Activated CD8-positive, alpha-beta memory T cell treated with anti-CD3 and anti-CD28 coated beads for 1 hour (primary cell): ENCODE measurements at places on chromosomes 1 and 21.

DNA sequence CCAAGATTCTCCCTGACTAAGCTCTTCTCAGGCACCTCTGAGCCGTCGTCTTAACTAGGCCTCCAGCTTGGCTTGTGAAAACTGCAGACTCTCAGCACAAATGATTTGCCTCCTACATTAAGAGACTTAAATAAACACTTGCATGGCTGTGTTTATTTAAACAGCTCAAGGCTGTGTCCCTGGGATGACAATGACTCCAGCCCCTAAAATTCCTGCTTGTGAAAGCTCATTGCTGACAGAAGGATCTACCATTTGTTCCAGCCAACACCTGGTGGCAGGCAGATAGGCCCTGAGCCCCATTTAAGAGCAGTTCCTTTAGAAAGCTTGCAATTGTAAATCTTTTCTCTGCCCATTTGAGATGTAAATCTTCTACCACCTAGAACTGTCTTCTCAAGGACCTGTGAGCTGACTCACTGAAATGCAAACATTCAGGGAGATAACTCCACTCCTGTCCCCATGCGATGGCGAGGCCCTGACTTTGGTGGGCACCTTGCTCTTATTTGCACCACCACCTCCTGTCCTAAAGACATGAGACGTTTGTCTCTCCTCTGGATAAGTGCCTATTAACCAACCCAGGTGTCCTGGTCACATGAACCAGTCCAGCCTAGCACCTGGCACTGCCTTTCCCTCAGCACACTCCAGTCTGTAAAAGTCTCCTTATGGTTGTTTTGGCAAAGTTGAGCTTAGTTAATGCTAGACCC lies 15.1 kb upstream of the PCP4 start:
- no peak for DNase-seq

- DNase-seq = no peak
These were observed 26.3 kb upstream of the GRHL3 start for GRCh38 chr1:24292887-24293286.

- DNase-seq = no peak
These were observed 68.0 kb upstream of the CYYR1 start for GRCh38 chr21:26641062-26641461.

DNA sequence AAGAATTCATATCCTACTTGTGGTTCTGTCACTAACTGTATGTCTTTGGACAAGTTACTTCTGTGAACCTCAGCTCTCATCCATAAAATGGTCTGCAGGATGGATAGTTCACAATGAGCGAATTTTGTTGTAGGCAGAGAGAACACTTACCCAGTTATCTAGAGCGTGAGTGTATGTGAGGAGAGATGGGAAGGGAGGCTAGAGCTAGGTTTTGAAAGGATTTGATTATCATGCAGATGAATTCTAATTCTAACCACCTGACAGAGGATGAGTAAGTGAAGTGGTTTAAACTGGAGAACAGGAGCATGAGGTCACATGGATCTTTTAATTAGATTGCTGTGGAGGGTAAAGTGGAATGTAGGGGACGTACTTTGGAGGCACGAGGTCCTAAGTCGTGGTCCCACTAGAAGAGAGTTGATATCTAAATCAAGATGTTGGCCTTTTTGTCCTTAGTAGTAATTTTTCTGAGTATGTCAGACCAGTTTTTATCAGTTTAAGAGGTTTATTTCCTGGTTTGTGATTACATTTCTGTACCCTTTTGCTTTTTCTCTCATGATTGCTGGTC lies 5.0 kb downstream of the SUCO start:
- DNase-seq = no peak

DNA sequence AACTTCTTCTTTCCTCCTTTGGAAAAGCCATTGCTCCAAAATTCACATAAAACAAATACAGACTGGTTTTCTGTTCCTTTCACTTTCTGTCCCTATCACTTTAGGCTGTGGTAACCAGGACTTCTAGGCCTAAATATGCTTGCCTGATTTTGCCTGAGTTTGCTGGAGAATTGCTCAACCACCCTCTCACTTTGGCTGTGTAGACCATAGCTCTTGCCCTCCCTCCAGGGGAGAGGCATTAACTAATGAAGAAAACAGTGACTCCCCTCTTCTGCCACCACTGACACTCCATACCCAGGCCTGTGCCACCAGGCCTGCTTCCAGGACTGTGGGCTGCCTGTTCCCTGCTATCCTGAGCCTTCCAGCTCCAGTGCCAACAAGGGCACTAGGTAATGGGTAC lies 163.5 kb downstream of the TOMM20 start:
- DNase-seq = no peak

- DNase-seq = no peak
These were observed 266.7 kb upstream of the GREM2 start for GRCh38 chr1:240878631-240879030.

- DNase-seq = no peak
These were observed 96.6 kb downstream of the FOXD2 start for GRCh38 chr1:47534436-47534835.

GRCh38 chr21:35149698-35150097 lies 100.6 kb upstream of the RUNX1 start:
- no peak for DNase-seq

DNA sequence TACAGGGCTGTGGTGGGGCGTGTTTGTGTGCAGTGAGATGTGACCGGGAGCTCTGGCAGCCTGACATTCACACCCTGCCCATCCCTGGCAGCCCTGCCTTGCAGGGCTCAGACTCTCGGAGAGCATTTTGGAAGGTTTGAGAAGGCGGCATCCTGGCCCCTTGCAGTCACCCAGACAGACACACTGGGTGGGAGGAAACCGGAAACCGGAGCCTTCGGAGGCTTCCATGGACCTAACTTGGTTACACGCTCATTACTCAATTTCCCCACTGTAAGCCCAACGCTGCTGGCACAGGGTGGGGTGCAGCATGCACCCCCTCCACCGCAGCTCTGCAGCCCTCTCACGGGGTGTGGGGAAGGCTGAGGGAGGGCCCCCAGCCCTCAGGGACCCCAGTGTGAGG lies 22.2 kb upstream of the RSPO1 start:
- no peak for DNase-seq

GRCh38 chr1:109824349-109825115 lies 60.8 kb upstream of the EPS8L3 start:
- DNase-seq = no peak

- no peak for DNase-seq
These were observed 39.4 kb upstream of the BMP8A start for GRCh38 chr1:39452081-39452480.

GRCh38 chr1:245872475-245872874 lies 634.6 kb downstream of the SMYD3 start:
- DNase-seq = no peak

- DNase-seq = no peak
These were observed 655.0 kb upstream of the CAMK1G start for GRCh38 chr1:208928349-208929010.

DNA sequence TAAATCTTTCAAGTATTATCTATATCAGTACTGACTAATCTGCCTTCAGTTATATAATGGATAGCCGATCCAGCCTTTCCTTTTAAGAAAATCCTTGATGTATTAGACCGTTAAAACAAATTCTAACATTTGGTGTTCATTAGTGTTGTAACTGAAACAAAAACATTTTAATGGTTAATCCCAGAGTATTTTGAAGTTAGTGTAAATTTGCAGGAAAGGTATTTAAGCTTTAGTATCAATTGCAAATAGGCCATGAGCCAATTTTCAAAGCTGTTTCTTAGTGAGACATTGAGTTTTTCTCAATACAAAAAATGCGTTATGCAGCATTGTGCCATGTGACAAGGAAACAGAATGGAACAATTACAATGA lies 29.6 kb downstream of the DISP1 start:
- DNase-seq = no peak

GRCh38 chr1:36516372-36517010 lies 33.8 kb upstream of the CSF3R start:
- no peak for DNase-seq

GRCh38 chr1:95903060-95903459 lies 669.0 kb downstream of the RWDD3 start:
- DNase-seq = no peak

DNA sequence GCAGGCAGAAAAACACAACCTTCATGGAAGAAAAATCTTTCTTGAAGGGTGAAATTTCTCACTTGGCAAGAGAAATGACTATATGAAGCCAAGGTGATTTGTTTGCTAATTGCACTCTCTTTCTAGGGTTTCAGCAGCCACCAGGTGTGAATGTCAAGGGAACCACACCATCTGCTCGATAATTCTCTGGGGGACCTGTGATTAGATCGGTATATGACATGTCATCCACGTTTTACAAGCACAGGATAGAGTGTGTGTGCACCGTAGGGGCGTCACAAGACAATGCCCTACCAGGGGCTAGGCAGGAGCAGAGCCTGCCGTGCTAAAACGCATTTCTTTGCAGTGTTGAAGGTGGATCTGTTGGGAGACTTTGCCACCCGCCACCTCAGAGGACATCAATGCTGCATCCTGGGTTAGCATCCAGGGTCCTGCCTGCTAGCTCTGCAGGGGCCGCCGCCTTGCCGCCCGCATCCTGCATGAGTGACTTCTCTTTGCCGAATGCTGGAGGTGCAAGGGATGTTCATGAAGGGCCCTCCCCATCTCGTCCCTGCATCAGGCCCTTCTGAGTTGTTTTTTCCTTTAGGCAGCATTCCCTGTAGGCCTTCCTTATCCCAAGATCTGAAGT lies 37.8 kb upstream of the CCSAP start:
- DNase-seq = no peak

- DNase-seq = no peak
These were observed 319 bp downstream of the HES2 start for GRCh38 chr1:6419397-6419803.

- DNase-seq = no peak
These were observed 105.6 kb upstream of the TMPRSS2 start for GRCh38 chr21:41613533-41613909.

DNA sequence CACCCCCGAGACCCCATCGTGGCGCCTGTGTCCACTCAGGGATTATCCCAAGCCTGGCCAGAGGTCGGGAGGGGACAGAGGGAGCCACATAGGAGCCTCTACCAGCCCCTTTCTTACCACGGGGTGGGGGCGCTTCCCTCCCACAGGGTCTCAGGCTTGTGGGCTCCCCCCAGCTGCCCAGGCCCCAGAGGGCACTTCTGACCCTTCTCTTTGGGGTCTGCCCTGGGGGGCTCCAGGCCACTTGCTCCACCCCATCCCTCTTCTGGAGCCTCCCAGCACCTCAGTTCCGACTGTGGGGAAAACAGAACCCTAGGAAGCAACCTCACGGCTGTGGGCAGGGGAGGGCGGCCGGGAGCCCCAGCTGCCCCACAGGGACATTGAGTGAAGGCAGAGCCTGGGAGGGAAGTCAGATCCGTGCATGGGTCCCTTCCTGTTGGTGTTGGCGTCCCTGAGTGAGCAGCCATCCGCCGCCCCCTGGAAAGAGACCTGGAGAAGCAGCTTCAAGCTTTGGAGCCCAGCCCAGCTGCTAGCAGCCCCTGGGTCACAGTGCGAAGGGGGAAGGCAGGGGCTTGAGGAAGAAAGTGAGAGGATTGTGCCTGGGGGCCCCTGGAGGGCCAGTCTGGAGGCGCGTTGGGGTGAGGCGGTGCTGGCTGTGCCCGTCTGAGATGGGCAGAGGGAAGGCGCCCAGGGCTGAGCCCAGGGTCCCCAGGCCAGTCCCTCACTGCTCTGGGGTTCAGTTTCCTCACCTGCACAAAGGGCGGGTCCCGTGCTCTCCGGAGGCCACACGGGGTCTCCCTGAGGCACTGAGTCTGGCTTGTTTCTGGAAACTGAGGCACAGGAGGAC lies 22.1 kb downstream of the RRP1 start:
- no peak for DNase-seq

GRCh38 chr1:246181241-246181640 lies 325.8 kb downstream of the SMYD3 start:
- DNase-seq = no peak

GRCh38 chr1:176605176-176605575 lies 142.2 kb downstream of the PAPPA2 start:
- no peak for DNase-seq

GRCh38 chr21:32719085-32719484 lies 8.7 kb downstream of the SYNJ1 start:
- no peak for DNase-seq

GRCh38 chr1:186680245-186681061 lies at the start of gene PTGS2:
Gene PTGS2, minus strand, starts transcription at chr1:186680423. Its CDS starts 133 bp downstream, at chr1:186680290.
- no peak for DNase-seq

GRCh38 chr1:217402301-217402700 lies 228.6 kb downstream of the GPATCH2 start:
- DNase-seq = no peak

DNA sequence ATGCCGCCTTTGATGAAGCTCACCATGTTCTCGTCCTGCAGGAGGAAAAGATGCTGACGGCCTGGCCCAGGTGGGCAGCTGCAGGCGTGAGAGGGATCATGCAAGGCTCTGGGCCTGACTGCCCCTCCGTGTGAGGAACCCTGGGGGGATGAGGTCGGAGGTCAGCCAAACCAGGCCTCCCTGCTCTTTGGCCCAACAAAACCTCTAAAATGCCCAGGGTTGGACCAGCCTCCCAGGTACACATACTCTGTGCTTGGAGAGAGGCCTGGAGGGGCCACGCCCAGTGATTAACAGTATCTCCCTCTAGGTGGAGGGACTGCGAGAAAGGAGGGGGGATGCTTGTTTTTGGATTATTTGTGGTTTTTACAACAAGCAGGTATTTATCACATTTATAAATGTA lies 21.1 kb downstream of the TTC39A start:
- no peak for DNase-seq

- no peak for DNase-seq
These were observed 140.2 kb upstream of the HOOK1 start for GRCh38 chr1:59674595-59674994.

DNA sequence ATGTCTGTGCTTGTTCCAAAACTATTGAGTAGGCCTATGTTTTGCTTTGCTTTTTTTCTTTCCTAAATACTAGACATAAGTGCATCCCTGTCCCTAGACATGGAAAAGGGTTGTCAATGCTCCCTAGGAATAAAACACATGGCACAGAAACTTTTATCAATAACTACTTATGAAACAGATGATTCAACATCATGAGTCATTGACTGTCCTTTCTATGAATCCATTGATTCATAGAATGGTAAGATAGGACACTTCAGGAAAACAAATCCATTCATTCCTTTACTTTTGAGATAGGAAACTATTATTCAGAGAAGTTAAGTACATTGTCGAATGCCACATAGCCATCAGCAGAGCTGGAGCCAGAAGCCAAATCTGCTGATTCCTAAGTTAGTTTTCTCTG lies 147.5 kb downstream of the TSEN15 start:
- no peak for DNase-seq

DNA sequence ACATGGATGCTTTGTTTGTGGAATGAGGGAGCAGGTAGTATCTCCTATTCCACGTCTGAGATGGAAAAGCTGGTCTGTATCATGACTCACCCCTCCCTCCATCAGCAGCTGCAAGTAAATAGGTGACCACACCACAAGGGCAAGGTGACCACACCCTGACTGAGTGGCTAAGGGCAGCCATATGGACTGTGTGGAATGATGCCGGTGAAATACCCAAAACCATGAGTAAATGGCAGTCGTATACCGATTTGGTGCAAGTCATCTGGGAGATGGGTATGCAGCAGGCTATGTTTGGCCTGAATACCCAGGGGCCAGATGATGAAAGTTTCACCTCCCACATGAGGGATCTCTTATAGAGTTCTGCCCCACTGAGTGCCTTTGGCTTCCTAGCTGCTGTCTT lies 15.8 kb upstream of the UBE2U start:
- no peak for DNase-seq
